ENCODE measurements at places on chromosomes 3 and 15. TPM values are rescaled to one million over a fixed set of nuclear protein-coding genes. Genes with fewer than 3 reads are reported as not detected.

- no peak for DNase-seq
Observed at GRCh38 chr15:36039996-36040572, 494.1 kb upstream of the DPH6 start.

DNA sequence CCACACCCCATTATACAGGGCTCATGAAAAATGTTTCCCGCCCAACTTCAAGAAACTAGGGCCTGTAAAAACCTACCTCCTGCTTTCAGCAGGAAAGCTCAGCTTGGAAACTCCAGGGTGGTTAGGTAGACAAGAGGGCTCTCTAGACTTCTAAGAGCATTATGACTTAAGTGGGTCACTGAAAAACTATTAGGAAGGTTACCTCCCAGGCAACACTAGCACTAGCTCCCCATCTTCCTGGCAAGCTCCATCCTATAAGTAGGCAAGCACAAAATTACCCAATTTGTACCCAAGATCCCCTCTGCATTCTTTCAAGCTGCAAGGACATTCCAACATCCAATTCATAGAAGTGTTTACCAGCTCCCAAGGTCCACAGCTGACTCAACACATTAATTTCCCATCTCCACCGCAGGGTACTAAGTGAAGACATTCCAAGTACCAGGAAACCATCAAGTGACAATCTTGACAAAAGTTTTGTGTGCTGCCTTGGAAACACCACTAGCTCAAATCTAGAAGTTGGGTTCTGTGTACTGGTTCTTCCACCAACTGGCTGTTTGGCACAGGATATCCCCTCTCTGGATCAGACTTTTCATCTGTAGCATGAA is 46.9 kb downstream of the WNT5A start:
- DNase-seq: no peak

- no peak for DNase-seq
Observed at GRCh38 chr3:82224661-82225060, 463.2 kb upstream of the GBE1 start.

DNA sequence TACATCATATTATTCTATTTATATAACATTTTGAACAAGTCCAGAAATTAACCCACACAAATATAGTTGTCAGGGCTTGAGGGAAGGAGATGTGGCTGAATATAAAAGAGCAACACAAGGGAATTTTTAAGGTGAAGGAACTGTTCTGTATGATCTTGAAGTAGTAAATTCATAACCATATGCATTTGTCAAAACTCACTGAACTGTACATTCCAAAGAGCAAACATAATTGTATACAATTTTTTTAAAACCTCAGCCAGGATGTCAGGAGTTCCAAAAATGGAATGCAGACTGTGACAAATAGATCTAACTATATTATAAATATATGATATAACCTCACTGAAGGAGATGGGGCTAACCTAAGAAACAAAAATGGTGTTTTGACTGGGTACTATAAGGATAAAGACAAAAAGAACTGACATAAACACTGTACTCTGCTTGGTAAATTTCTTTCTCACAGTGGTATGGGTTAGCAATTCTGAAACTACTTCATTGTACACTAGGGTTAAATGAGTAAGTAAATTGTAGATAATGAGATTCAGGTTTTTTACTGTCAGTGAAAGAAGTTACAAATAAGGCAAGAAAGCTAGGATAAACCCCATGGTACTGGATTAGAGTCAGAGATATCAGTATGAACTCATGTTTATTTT is 14.4 kb downstream of the GOLGB1 start:
- DNase-seq: no peak

- no peak for DNase-seq
Observed at GRCh38 chr3:30743641-30744317, 137.4 kb downstream of the TGFBR2 start.

DNA sequence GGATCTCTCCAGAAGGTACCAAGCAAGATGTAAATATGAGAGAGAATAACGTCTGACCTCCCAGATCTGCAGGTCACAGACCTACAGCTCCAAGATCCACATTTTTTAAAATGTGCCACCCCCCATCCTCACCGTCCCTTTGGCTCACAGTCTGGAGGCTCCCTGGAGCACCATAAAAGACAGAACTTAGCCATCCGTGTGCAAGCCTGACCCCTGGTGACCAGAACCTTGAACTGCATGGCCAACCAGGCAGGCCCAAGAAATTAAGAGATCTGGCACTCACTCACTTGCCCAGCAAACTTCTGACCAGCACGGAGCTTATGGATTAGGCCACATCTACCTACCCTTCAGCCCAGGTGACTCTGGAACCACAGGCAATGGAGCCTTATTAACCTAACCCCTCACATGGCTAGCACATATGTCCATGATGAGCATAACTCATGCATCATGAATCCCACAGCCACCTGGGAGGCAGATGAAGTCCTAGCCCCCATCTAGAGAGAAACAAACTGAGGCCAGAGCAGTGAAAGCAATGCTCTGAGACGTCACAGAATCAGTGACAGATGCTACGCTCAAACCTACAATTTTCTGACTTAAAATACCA is 275.3 kb downstream of the UACA start:
- DNase-seq: peak; percentile 91

DNA sequence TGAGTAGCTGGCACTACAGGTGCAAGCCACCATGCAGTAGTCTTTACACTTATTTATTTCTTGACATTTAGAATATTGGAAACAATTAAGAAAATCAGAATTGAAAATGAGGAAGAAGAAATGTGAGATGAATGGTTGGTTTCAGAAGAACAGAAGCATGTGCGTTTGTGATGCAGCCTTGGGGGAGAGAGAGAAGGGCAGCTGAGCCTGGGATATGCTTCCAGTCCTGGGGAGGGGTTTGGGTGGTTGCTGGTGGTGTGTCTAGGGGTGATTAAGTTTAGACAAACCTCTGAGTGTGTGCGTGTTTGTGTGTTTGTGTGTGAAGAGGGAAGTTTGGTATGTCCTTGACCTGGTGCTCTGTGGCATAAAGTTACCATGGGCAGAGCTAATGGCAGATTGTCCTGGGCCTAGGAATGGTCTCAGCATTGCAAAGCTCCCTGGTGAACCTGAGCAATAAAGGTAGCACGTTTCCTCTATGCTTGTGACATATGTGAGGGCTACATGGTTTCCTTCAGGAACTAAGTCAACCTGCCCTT is 35.6 kb downstream of the CTSH start:
- DNase-seq: no peak

- DNase-seq: no peak
Observed at GRCh38 chr15:70258369-70259027, 160.8 kb upstream of the TLE3 start.

DNA sequence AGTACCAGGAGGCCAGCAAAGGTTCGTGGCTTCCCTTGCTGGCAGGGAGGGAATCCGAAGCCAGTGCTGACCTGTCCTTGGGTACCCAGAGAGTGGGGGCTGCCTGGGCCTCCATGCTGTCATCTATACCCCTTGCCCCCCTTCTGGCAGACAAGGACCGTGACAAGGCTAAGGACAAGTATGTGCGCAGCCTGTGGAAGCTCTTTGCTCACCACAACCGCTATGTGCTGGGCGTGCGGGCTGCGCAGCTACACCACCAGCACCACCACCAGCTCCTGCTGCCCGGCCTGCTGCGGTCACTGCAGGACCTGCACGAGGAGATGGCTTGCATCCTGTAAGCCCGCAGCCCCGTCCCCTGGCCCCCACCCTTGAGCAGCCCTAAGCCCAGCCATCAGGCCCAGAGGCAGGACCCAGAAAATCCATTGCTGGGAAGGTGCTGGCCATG is 2.8 kb downstream of the FES start:
- DNase-seq: no peak

- DNase-seq: no peak
Observed at GRCh38 chr3:49617390-49618013, 56.6 kb upstream of the APEH start.

DNA sequence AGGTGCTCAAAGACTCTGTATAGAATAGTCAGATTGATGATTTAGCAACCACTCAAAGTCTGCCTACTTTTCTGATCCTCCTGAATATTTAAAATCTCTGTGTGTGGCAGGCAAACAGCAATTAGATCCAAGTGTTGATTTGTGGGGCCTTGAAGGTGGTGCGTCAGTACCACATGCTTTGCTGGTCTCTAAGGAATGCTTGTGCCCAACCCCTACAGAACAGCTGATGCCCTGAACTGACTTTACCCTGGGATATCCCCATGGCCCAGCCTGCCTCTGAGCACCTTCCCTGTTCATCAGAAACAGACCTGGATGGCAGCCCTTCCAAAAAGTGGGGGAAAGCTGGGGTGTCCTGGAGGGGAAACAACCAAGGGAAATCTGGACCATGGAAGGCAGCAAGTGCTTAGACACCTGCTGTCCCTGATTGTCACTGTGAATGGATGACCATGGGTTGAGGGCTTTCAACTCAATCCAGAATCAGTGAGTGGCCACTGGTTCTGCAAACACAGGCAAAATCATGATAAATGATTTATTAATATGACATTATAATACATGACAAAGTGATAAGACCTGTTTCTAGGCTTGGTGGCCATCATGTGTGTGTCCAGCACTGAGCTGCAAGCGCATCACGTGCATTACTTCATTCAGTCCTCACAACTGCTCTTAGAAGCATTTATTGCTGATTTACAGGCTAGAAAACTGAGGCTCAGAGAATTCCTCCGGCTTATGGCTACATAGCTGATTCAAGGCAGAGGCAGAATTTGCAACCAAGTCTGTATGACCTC is 76.1 kb upstream of the TPM1 start:
- no peak for DNase-seq

DNA sequence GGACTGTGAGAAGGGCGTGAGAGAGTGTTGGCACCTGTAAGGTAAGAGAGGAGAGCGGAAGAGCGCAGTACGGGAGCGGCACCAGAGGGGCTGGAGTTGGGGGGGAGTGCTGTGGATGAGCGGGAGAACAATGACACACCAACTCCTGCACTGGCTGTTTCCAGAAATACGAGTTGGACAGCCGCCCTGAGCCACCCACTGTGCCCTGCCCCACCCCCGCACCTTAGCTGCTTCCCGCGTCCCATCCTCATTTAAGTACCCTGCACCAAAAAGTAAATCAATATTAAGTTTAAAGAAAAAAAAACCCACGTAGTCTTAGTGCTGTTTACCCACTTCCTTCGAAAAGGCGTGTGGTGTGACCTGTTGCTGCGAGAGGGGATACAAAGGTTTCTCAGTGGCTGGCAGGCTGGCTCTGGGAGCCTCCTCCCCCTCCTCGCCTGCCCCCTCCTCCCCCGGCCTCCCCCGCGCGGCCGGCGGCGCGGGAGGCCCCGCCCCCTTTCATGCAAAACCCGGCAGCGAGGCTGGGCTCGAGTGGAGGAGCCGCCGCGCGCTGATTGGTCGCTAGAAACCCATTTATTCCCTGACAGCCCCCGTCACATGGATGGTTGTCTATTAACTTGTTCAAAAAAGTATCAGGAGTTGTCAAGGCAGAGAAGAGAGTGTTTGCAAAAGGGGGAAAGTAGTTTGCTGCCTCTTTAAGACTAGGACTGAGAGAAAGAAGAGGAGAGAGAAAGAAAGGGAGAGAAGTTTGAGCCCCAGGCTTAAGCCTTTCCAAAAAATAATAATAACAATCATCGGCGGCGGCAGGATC is at the start of gene SOX2:
Gene SOX2 (plus strand): TSS at position 601 of the 811 bp plus-strand sequence. CDS start 436 bp downstream, outside the sequence.
- DNase-seq: no peak

GRCh38 chr3:146026547-146026946 is 134.4 kb downstream of the PLOD2 start:
- no peak for DNase-seq

GRCh38 chr3:42516443-42516842 is 14.0 kb downstream of the VIPR1 start:
- DNase-seq: no peak

- no peak for DNase-seq
Observed at GRCh38 chr3:61820306-61820992, 259.1 kb downstream of the PTPRG start.

DNA sequence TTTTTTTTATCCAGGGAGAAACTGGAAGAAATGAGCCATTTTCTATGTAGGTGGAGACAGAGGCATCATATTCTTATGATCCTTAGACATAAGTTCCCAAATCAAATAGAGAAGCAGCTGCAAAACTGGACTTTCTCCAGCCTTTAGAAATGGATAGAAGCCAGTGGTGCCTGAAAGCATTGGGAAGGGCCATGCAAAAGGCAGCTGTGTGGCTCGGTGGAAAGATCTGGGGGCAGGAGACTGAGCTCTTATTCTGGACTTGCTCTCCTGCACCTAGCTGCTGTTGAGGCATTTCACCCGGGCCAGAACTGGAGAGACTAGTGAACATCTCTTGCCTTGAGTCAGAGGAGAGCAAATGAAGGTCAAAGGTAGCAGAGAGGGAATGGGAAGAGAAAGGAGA is 73.1 kb downstream of the TFG start:
- DNase-seq: no peak

SATB1 gene
- total RNA-seq: 37.2 TPM

ACAN gene
- total RNA-seq: 31.7 TPM

CADPS gene
- total RNA-seq: 0.99 TPM
